Nephron progenitor cell (in vitro differentiated cells): ENCODE measurements at places on chromosomes 13 and 19.

DNA sequence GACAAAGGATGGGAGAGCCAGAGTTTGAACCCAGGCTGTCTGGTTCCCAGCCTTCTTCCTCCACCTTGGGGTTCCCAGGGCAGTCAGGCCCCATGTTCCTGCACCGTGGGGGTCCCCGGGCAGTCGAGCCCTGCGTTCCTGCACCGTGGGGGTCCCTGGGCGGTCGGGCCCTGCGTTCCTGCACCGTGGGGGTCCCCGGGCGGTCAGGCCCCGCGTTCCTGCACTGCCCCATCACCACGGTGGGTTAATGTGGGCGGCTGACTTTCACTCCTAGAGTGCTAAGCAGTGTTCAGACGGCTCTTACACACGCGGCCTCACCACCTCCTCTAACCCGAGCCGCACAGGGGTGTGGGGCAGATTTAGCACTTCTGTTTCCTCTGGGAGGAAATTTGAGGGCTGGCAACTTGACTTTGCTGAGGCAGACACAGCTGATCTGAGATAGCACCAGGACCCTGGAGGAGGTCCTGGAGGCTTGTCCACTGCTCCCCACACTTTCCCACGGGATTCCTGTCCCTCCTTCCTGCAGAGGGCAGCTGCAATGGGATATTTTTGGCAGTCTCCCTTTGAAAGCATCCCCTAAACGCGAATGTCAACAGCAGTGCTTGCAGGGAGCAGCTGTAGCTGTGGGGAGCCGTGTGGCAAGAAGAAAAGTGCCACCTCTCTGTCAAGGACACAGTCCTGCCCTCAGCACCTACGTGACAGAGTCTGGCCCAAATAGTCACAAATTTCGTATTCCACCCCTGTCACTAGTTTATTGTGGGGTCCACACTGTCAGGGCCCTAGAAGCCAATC is 239.4 kb downstream of the TEX29 start:
- H3K4me3 ChIP-seq = no peak overlapping the region
- peaks cover 29% of the 10 kb centered on the region for H3K4me1 ChIP-seq
- no peak for DNase-seq
- H3K36me3 ChIP-seq = no peaks in the 10 kb centered on the region

DNA sequence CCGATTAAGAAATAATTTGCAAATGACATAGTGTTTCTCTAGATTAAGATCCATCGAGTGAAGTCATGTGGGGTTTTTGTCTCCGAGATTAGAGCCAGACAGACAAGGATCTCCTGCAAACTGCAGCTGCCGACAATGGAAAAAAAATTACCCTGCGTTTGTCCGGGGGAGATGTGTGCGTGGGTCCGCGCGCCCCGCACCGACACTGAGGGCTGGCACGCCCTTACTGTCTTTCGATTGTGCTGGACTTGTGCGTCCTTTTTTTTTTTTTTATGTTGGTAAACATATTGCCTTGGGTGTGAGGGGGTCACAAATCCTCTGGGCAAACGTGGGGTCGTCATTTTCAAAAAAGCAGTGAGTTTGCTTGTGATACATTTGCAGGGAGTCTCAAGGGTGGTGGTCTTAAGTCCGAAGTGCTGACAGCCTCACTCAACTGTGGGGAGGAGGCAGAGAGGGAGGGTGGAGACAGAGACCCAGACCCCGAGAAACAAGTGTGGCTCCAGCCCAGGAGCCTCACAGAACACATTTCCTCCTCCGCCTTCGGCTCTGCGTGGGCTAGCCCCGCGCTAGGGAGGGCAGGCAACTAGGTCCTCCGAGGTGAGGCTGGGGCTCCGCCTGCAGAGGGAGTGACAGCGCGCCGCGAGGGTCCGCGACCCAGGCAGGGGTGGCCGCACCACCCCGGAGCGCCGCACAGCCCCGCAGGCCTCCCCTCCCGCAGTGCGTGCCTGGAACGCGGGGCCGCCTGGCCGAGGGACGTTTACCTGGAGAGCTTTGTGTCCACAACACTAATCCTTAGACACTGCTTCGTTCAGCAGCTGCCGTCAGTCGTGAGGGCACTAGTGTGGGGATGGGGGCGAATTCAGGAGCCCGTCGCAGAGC is 11.7 kb upstream of the SOX1 start:
- H3K27ac ChIP-seq = no peak overlapping the region
- no peak overlapping the region for H3K4me3 ChIP-seq
- DNase-seq = no peak
- H3K4me1 ChIP-seq = peaks cover 5% of the 10 kb centered on the region

DNA sequence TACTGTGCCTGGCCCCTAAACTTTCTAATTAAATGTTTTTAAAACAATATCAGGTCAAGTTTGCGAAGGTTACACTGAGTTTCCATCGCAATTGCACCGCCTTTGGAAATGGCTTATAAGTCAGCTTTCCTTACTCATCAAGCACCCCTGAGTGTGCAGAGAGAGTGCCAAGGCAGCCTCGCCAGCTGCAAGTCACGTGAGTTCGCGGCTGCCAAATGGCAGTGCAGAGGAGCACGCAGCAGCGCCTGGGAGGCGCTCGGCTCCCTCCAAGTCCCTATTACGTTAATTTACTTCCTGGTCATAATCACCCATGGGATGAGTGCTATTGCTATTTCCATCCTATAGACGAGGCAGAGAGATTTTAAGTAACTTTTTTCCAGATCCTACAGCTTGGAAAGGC is 319.6 kb downstream of the TEX29 start:
- H3K4me1 ChIP-seq = peaks cover 13% of the 10 kb centered on the region
- H3K27me3 ChIP-seq = peaks cover 19% of the 10 kb centered on the region
- no peaks in the 10 kb centered on the region for H3K36me3 ChIP-seq
- no peak overlapping the region for H3K4me3 ChIP-seq

- H3K36me3 ChIP-seq = peaks cover 59% of the 10 kb centered on the region
- no peak overlapping the region for H3K27ac ChIP-seq
- DNase-seq = no peak
These were observed 19.3 kb downstream of the BICRA start for GRCh38 chr19:47628078-47628771.

GRCh38 chr13:54657588-54657987 is 1629.0 kb downstream of the OLFM4 start:
- no peaks in the 10 kb centered on the region for H3K27me3 ChIP-seq
- no peak overlapping the region for H3K4me3 ChIP-seq
- H3K4me1 ChIP-seq = no peaks in the 10 kb centered on the region
- H3K36me3 ChIP-seq = no peaks in the 10 kb centered on the region
- no peak for DNase-seq
